Glutamatergic neuron (in vitro differentiated cells): ENCODE measurements at places on chromosomes 16 and 17. TPM values are rescaled to one million over a fixed set of nuclear protein-coding genes. Genes with fewer than 3 reads are reported as not detected.
A peak's percentile ranks its signal among the peaks of the same experiment; 100 is the strongest.

Gene GPT2
- total RNA-seq = 70.7 TPM

GRCh38 chr17:51342257-51342656 lies 81.9 kb downstream of the UTP18 start:
- H3K27ac ChIP-seq = no peak overlapping the region
- H3K4me3 ChIP-seq = no peak overlapping the region
- no peaks in the 10 kb centered on the region for H3K36me3 ChIP-seq
- no peak for DNase-seq

DNA sequence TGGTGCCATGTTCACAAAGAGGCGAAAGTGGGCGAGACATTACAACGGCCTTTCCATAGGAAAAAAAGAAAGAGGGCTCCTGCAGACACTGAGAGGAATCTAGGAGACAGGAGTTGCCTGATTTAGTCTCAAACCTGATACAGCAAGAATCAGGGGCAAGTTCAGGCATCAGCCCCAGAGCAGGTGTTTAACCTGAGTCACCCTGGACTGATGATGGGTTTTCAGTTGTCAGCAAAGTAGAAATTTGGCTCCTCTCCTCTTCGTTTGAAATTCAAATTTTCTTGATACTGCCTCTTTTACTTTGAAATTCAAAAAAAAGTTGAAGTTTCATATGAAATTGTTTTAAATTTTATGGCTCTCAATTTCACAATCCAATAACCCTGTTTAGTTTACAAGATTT lies 189.5 kb downstream of the ABCC12 start:
- H3K27ac ChIP-seq = no peak overlapping the region
- H3K27me3 ChIP-seq = peaks cover 2% of the 10 kb centered on the region
- peaks cover 3% of the 10 kb centered on the region for H3K4me1 ChIP-seq
- no peak overlapping the region for H3K4me3 ChIP-seq

Gene ZNF75A
- 62.4 TPM for total RNA-seq

DNA sequence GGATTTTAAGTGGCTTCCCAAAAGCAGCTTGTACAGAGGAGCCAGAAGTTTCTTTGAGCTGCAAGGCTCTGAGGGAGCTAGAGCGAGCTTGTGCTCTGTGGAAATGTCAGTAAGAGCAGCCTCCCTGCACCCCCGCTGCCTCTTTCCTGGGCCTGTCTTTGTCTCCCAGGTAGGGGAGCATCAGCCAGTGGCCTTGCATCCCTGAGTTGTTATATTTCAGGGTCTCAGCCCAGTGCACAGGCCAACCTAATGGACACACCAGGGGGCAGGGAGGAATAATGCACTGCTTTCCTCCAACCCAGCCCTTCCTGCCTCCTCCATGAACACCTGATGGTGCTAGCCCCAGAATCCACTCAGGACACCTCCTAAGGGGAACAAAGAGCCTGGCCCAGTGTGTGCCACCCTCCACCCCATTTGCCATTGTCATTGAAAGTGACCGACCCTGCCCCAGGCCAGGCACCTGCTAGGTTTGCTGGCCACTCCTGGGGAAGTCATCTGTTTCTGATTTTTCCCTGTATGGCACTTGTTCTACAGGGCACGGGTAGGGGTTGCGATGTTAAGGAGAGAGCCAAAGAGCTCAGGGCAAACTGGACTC lies 6.3 kb downstream of the TPPP3 start:
- H3K4me3 ChIP-seq = no peak overlapping the region
- no peak overlapping the region for H3K27ac ChIP-seq
- peaks cover 6% of the 10 kb centered on the region for H3K27me3 ChIP-seq
- DNase-seq = no peak
- H3K4me1 ChIP-seq = peaks cover 18% of the 10 kb centered on the region

GRCh38 chr17:15891318-15891717 lies 53.6 kb upstream of the ADORA2B start:
- no peak for DNase-seq
- H3K27ac ChIP-seq = no peak overlapping the region
- H3K4me3 ChIP-seq = no peak overlapping the region
- H3K27me3 ChIP-seq = no peaks in the 10 kb centered on the region
- H3K36me3 ChIP-seq = no peaks in the 10 kb centered on the region

- DNase-seq = no peak
- no peak overlapping the region for H3K27ac ChIP-seq
- peaks cover 5% of the 10 kb centered on the region for H3K36me3 ChIP-seq
- H3K4me3 ChIP-seq = no peak overlapping the region
- no peaks in the 10 kb centered on the region for H3K4me1 ChIP-seq
Observed at GRCh38 chr16:67137605-67138004, 13.2 kb downstream of the B3GNT9 start.

- no peaks in the 10 kb centered on the region for H3K4me1 ChIP-seq
- H3K36me3 ChIP-seq = no peaks in the 10 kb centered on the region
- no peak overlapping the region for H3K4me3 ChIP-seq
Observed at GRCh38 chr17:69406941-69407340, 7.6 kb upstream of the MAP2K6 start.

- no peaks in the 10 kb centered on the region for H3K4me1 ChIP-seq
- DNase-seq = no peak
- H3K27me3 ChIP-seq = no peaks in the 10 kb centered on the region
Observed at GRCh38 chr16:24445216-24445615, 94.2 kb upstream of the RBBP6 start.

Gene APOBR
- not detected for total RNA-seq

GRCh38 chr17:21268596-21269188 lies 15.5 kb upstream of the NATD1 start:
- H3K27ac ChIP-seq = no peak overlapping the region
- H3K27me3 ChIP-seq = peaks cover 8% of the 10 kb centered on the region
- H3K4me1 ChIP-seq = no peaks in the 10 kb centered on the region
- H3K4me3 ChIP-seq = no peak overlapping the region

DNA sequence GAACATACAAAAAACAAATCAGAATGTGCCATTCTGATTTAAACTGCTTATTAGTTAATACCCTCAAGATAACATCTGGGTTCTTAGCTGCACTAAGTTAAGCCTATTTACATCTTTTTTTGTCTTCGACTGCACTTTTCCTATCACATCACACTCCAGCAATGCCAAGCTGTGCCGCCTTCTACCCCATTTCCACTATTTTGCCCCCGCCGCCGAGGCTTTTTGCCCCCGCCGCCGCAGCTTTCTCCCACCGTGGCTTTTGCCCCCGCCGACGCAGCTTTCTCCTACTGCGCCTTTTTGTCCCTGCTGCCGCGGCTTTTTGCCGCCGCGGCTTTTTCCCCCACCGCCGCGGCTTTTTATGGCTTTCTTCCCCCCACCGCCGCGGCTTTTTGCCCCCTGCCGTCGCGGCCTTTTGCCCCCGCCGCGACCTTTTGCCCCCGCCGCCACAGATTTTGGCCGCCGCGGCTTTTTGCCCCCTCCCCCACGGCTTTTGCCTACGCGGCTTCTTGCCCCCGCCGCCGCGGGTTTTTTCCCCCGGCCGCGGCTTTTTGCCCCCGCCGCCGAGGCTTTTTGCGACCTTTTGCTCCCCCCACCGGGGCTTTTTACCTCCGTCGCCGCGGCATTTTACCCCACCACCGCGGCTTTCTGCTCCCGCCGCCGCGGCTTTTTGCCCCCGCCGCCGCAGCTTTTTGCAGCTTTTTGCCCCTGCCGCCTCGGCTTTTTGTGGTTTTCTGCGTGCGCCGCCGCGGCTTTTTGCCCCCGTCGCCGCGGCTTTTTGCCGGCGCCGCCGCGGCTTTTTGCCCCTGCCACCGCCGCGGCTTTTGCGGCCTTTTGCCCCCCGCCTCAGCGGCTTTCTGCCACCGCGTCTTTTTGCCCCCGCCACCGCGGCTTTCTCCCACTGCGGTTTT lies 331.4 kb upstream of the WSB1 start:
- no peak for DNase-seq
- H3K4me1 ChIP-seq = no peaks in the 10 kb centered on the region
- H3K27ac ChIP-seq = no peak overlapping the region
- H3K4me3 ChIP-seq = no peak overlapping the region
- peaks cover 1% of the 10 kb centered on the region for H3K36me3 ChIP-seq

Gene CSH1
- not detected for total RNA-seq

GRCh38 chr17:19017804-19018599 lies 13.4 kb upstream of the FAM83G start:
- H3K4me1 ChIP-seq = peaks cover 6% of the 10 kb centered on the region
- H3K4me3 ChIP-seq = no peak overlapping the region
- H3K36me3 ChIP-seq = no peaks in the 10 kb centered on the region
- DNase-seq = peak; percentile 3

Gene TP53TG3
- total RNA-seq = not detected

Gene NPIPB6
- 3.1 TPM for total RNA-seq

DNA sequence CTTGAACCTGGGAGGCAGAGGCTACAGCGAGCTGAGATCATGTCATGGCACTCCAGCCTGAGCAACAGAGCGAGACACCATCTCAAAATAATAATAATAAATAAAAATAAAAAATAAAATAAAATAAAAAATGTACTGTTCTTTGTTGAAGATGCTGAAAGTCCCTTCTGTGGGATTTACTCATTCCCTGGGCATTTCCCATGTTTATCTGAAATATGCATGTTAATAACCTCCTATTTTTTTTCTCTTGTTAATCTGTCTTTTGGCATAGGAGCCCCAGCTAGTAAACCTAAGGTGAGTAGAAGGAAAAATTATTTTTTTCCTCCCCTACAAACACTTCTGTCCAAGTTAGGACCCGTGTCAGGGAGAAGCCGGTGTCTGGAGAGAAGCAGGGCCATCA lies 34.4 kb downstream of the TMEM92 start:
- H3K4me3 ChIP-seq = no peak overlapping the region
- no peak overlapping the region for H3K27ac ChIP-seq
- no peak for DNase-seq
- peaks cover 7% of the 10 kb centered on the region for H3K4me1 ChIP-seq
- peaks cover 7% of the 10 kb centered on the region for H3K27me3 ChIP-seq

Gene IL21R
- total RNA-seq = 0.86 TPM
